ENCODE measurements at places on chromosomes 3 and 15. TPM values are rescaled to one million over a fixed set of nuclear protein-coding genes. Genes with fewer than 3 reads are reported as not detected.
A peak's percentile ranks its signal among the peaks of the same experiment; 100 is the strongest.

DNA sequence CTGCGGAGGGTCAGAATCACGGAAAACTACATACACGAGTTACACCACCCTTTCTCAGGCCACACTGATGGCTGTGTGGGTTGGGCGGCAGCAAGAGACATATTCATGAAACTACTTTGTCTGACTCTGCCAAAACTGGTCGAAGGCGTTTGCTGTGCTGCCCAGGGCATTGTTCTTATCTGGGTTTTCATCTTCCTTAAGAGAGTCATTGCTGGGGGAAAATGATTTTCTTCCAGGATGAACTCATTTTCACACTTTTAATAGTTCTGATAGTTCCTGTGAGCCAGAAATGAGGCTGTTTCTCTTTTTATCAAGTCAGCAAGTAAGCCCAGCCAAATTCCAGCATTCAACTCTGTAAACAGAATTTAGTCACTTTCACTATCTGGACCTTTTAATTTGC is 47.6 kb downstream of the TRIM71 start:
- no peak for DNase-seq

GRCh38 chr15:80660119-80660518 is 35.0 kb upstream of the ABHD17C start:
- no peak for DNase-seq

DNA sequence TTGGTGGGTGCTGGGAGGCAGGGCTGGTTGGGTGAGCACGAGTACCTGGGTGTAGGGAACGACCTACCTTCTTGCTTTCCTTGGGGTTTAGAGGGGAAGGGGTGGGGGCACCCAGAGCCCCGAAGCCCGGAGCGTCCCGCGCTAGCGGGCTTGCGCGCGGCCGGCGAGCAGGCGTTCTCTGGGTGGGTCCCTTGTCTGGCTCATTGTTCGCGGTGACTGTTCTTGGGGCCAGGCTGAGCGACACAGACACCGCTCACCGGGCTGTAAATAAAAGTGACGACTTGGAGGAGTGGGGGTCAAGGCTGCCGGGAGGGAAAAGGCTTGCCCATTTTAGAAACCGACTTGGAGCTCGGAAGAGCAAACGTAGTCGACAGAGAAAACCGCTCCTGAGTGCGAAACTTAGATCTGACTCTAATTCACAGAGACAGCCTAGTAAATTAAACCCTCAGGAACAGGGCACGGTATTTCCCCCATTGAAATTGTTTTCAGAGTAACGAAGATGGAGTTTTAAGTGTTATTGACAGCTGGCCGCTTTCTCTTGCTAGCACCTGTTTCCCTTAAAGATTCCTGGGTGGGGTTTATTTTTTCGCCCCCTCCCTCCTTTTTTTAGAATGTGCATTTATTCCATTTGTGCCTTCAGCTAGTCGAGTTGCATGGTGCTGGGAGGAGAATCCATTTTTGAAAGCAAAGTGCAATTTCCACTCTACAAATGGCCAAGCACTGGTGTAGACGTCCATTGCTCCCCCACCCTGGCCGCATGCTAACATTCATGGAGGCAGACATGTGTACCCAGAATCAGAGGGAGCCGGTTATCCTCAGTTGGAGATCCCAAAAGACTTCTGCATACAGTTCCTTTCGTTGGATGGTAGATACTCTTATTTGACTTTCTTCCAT is 532.1 kb upstream of the SEMA6D start:
- no peak for DNase-seq

DNA sequence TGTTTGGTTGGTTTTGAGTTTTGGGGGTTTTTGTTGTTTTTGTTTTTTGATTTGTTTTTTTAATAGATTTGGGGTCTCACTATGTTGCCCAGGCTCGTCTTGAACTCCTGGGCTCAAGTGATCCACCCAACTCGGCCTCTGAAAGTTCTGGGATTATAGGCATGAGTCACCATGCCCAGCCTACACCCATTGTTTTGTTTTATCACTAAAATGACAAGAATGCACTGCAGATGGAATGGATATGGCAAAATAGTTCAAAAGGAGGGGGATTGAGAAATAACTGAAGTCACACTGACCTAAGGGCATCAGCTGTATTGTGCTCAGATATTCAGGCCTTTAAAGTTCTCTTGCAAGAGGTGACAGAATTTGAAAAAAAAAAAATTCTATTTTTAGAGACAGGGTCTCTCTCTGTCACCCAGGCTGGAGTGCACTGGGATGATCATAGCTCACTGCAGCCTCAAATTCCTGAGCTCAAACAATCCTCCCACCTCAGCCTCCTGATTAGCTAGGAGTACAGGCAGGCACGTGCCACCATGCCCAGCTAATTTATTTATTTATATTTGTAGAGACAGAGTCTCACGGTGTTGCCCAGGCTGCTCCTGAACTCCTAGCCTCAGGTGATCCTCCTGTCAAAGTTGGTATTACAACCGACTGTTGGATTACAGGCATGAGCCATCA is 4.4 kb upstream of the RASA2 start:
- no peak for DNase-seq

DNA sequence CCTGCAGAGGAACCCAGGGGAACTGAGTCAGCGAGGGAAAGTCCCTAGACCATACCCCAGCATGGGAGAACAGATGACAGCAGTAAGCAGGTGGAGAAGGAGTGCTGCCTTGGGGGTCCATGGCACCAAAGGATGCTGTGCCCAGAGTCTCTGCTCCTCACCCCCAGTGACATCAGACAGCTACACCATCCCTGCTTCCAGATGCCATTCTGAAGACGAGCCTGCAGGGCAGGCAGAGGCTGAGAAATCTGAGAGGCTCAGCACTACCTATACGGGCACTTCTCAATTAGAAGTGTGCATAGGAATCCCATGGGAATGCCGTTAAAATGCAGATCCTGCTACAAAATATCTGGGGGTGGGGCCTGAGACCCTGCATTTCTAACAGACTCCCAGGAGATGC is 211.3 kb upstream of the NSMCE3 start:
- no peak for DNase-seq

- DNase-seq: no peak
These were observed 153.8 kb downstream of the OPA1 start for GRCh38 chr3:193746832-193747231.

- DNase-seq: peak; percentile 66
These were observed 27.3 kb upstream of the FGD5 start for GRCh38 chr3:14791343-14791945.

DNA sequence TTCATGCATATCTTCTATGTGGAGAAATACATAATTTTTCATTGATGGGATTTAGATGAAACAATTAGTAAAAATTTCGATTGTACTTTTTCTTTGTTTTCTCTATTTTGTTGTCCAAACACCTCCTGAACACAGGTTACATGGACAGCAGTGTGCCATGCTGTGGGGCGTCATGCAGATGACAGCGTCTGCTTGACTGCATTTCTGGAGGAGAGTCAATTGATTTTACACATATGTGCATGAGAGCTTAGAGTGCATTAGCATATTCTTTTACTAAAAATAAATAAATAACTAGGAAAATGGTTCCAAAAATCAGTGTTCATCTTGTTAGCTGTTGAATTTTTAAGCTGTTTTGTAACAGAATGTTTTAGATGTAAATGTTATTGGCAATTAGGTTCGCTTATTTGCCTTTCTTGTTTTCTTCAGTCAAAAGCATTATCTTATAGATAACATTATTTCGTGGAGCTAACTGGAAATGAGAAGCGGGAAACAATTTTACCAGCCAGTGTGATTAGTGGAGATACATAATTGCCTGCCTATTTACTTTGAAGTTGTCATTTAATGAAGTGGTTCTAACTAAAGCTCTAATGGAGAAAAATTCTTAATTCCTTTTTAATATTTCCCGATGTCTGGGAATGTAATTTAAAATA is 82.7 kb upstream of the VGLL3 start:
- DNase-seq: no peak

DNA sequence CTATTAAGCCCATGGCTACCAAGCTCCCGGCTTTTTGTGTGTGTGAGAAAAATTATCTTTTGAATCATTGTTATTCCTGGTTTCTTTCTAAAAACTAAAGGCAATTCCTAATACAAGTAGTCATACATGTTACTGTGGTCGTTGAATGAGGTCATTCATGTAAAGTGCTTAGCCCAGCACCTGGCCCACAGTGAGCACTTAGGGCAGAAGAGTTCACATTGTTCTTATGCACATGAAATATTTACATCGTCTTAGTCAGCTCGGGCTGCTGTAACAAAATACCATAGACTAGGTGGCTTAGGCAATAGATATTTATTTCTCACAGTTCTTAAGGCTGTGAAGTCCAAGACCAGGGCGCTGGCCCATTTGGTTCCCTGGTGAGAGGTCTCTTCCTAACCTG is 216.1 kb downstream of the SHQ1 start:
- no peak for DNase-seq

CYP1A2 gene
- not detected for total RNA-seq

CNTN4 gene
- 2.5 TPM for total RNA-seq

TJP1 gene
- total RNA-seq: 111 TPM

ZIC4 gene
- total RNA-seq: not detected

CLSTN2 gene
- total RNA-seq: 8.4 TPM

TP63 gene
- not detected for total RNA-seq

GOLGA8S gene
- total RNA-seq: 0.30 TPM
